CD4-positive, alpha-beta T cell treated with Interleukin-6 at 100 ng/mL for 8 hours (primary cell): ENCODE measurements at places on chromosomes 5 and 9.

- DNase-seq, result no peak
Observed at GRCh38 chr5:44089424-44090144, 299.6 kb downstream of the FGF10 start.

DNA sequence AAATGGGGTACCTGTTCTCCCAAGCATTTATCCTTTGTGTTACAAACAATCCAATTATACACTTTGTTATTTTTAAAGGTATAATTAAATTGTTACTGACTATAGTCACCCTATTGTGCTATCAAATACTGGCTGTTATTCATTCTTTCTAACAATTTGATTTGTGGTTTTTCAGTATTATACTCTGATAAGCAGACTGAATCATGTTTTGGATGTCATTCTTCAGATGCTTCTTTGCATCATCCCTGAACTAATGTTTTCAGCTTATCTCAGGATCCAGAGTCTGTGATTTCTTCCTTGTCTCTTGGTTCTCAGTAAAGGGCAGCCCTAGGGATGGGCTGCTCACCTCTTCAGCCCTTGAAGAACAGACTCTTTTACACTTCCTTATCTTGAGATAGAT is 177.8 kb upstream of the SGCD start:
- no peak for DNase-seq

DNA sequence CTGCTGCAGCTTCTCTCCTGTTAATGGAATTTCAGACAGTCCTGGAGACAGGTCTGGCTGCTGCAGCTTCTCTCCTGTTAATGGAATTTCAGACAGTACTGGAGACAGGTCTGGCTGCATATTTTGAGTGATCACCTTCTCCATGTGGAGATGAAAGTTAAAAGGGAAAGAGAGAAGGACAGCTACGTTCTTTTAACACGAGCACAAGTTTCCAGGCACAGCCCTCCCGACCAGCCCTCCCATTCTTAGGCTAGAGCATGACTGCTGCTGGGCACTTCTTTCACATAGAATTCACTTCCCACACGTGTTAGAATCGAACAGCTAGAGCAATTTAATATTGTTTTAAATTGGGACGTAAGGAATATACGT is 133.3 kb upstream of the DMRT1 start:
- DNase-seq, result no peak

- DNase-seq, result no peak
Observed at GRCh38 chr9:124263213-124263612, 5.5 kb downstream of the NEK6 start.

- DNase-seq, result no peak
Observed at GRCh38 chr5:92979716-92980115, 601.3 kb downstream of the NR2F1-AS1 start.

DNA sequence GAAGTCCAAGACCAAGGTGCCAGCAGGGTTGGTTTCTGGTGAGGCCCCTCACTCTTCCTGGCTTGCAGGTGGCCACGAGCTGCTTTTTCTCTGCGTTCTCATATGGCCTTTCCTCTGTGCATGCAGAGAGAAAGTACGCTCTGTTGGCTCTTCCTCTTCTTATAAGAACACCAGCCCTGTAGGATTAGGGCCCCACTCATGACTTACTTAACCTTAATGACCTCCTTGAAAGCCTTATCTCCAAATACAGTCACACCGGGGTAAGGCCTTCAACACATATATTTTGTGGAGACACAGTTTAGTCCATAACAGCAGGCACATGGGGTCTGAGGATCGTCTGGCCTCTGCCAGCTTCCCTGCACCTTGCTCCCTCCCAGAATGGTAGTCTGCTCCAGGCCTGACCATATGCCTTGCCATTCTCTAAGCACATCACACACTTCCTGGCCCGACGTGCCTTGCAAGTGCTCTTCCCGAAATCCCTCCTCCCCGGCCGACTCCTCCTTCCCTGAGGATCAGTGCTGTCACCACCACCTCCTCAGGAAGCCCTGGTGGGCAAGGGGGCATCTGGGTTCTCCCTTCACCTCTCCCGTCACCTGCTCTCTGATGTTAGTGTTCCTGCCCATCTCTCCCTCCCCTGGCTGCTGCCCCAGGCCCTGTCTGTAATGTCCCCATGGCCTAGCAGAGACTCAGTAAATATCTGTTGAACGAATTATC is 200.7 kb downstream of the AOPEP start:
- no peak for DNase-seq

GRCh38 chr5:52985306-52985705 is 3.8 kb upstream of the ITGA2 start:
- DNase-seq, result no peak

GRCh38 chr5:80149161-80149609 is 106.7 kb downstream of the SERINC5 start:
- DNase-seq, result no peak

- DNase-seq, result no peak
Observed at GRCh38 chr9:78325343-78325742, 28.4 kb downstream of the PSAT1 start.
